T47D (cell line): ENCODE measurements at places on chromosomes 3 and 15.

DNA sequence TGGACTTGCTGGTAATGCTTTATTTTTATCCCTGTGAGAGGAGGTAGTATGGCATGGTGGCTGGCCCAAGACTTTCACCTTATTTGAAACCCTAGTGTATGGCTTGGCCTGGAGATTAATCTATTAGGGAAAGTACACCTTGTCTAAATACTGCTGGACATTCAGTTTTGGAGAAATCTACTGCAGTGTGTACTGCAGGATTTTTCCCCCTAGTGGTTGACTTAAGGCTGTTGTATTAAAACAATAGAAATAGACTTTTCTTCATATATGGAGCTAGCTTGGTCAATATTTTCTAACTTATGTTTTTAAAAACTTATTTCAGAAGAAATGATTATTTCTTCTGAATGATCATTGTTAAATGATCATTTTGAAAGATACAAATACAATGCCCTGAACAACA is 13.9 kb upstream of the SLITRK3 start:
- DNase-seq, result no peak

DNA sequence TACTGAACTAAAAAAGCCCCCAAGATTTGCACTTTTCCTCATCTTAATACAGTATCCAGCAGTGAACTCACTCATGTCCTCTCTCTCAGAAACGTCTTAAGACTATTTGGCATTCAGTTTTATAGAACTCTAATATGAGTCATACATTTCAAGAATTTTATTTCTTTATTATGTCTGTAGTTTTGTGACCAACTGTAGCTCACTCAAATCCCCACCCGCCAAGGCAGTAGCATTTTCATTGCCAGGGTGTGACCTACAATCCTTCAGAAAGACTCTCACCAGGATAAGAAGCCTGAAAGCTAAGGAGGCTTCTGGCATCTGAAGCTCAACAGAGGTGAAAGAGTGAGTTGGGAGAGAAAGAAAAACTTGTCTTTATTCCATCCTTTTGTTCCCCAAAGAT is 537.1 kb downstream of the RSL24D1 start:
- no peak for DNase-seq

DNA sequence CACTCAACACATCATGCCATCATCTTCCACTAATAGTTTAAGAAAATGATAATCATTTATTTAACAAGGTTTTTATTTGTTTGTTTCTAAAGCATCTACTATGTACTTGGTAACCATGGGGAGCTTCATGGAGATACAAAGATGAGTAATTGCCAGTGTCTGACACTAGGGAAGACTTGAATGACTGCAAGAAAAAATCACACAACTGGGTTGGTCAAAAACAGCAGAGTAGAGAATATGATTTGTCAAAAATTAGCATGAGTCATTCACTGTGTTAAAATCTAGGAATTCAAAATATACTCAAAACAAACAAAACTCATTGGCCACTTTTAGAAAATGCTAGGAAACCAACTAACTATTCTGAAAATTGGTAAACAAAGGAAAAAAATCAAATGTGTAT is 6.3 kb downstream of the BNC1 start:
- no peak for DNase-seq

- DNase-seq, result no peak
Measured at GRCh38 chr15:76711351-76711827, 193.8 kb downstream of the SCAPER start.

DNA sequence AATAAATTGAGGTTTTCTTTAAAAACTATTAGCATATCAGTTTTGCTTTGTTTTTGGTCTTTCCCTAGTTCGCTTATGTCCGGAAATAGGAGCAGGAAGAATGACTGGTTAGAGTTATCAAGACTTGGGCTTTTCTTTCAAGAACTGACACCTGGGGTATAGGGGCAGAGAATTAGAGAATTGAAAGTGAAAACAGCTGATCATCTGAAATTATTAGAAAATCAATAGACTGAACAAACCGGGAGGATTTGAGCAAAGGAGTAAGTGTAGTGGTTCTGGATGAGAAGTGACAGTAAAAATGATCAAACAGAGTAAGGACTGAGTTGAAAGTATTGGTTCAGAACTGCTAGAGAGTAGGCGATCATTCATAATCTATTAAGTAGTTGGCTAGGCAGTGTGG is 6.0 kb downstream of the MINDY2 start:
- DNase-seq, result no peak

DNA sequence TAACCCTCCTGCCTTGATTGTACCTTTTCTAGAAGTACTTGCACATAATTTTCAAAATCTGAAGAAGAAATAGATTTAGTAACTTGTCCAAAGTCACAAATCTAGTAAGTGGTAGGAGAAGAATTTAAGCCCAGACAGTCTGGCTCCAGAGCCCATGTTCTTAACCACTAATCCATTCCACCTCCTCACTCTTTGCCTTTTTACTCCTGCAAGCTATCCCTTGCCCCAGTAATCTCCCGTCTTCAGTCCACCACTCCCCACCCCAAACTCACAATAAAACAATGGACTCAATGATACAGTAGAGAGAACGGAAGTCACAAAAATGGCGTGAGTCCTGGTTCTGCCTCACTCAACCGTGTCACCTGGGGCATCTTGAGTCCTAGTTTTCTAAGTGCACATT is 48.7 kb downstream of the SETMAR start:
- DNase-seq, result no peak

- no peak for DNase-seq
Measured at GRCh38 chr3:47379411-47379899, 1.4 kb upstream of the PTPN23 start.
